RPMI7951 (cell line): ENCODE measurements at places on chromosomes 2 and 18.

DNA sequence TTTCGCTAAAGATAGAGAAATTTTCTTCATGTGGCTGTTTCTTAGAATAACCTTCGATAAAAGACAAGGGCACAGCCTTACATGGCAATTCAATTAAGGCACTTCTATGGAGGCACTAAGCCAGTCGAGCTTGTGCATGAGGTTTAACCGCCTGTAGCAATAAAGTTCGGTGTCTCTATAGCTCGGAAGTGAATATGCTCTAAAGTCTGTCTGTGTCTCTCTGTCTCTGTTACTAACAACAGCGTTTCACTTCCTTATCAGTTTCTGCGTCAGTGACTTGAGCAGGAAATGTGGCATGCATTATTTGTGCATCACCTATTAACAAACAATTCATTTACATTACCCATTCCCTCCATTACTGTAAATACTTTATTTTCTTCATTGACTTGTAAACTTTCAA lies 365.1 kb upstream of the NETO1 start:
- peak; percentile 58 for DNase-seq

- DNase-seq = no peak
Measured at GRCh38 chr2:60518567-60518966, 34.9 kb downstream of the BCL11A start.

- peak; percentile 87 for DNase-seq
Measured at GRCh38 chr2:130336877-130337734, 5.6 kb upstream of the IMP4 start.

- DNase-seq = no peak
Measured at GRCh38 chr18:59685501-59685900, 11.7 kb downstream of the CCBE1 start.

DNA sequence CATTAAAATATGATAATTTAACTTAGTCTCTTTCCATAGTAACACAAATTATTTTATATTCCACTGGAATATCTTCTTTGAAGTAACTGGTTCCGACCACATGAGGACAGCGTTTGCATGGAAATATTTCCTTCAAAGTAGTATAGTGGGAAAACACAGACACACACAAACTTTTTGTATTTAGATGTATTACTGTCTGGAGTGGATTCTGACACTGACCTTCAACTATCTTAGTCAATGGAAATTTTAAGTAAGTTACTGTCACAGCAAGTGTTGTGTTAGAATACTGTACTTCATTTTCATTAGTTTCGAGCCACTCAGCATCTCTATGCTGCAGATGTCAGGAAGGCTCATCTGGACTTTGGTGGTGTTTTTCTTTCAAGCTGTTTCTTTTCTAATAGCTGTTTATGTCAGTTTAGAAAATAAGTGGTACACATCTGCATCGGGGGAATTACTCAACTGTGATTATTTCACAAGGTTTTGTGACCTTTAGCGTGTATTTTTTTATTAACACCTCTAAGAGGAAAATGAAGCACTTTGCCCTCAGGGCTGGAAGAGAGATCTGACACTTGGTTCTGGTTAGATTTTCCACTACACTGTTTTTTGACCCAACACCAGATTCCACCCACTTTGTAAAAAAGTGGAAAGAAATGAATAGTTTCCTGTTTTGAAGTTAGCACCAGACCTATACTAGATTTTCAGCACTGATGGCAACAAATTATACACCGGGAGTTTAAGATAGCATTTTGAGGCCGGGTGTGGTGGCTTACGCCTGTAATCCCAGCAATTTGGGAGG lies 18.9 kb upstream of the THOC1 start:
- DNase-seq = peak; percentile 49

- no peak for DNase-seq
Measured at GRCh38 chr2:188444106-188444835, 152.6 kb downstream of the GULP1 start.
